Pancreas (tissue), 10 donors: ENCODE measurements at places on chromosomes 6 and 20. TPM values are rescaled to one million over a fixed set of nuclear protein-coding genes. Genes with fewer than 3 reads are reported as not detected.
A peak's percentile ranks its signal among the peaks of the same experiment; 100 is the strongest.

TBX18 gene
- 0.08 TPM for total RNA-seq

NKX2-2 gene
- total RNA-seq, result 5.7 TPM

DNA sequence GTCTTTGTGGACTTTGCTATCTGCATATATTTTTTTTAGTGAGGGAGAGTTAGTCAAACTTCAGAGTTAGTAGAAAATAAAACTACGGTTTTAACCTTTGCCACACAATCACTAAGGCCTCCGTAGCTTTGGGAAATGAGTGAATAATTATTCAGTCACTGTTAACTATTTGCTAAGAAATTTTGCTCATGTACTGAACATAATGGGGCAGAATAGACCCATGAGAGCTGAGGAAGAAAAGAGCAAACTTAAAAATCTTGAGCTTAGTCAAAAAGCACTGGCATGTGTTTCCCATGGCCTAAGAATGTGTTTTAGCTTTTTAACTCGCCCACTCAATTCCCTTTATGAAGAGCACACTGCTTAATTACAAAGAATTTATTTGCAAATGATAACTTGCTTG is 60.4 kb upstream of the SUPT3H start:
- DNase-seq, result no peak

- no peak for DNase-seq
Observed at GRCh38 chr20:57508381-57508780, 16.6 kb downstream of the CTCFL start.

GRCh38 chr20:44041001-44041400 is 126.3 kb downstream of the TOX2 start:
- no peak for DNase-seq

DNA sequence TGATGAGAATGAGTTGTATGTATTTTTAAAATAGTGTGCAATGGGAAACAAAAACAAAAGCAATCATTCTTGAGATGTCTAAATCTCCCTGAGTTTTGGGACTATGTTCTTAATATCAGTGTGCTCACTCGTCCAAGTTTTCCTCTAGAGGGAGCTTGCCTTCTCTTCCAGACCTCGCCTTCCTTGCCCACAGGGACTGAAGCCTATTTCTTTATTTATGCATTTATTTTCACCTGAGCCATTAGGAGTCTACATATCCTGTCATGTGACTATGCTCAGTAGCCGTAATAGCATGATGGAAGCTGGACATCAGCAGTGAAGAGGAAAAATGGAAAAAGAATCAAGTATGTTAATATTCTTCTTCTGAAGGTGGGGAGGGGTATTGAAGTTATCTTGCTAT is 131.2 kb downstream of the SH3BGRL2 start:
- DNase-seq, result no peak

DDO gene
- total RNA-seq, result 1.3 TPM

DNA sequence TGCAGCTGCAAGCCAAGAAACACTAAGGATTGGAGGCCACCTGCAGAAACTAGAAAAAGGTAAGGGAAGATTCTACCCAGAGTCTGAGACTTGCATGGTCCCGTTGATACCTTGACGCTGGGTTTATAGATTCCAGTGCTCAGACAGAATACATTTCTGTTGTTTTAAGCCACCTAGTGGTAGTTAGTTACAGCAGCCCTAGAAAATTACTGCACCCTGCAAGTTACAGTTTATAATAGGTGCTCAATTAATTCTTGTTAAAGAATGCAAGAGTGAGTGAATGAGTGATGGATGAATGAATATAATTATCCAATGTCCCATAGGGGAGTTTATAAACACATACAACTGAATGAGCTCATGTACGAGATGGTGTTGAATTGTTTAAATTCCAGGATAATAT is 453.1 kb upstream of the SLC35B3 start:
- DNase-seq, result no peak

BIRC7 gene
- not detected for total RNA-seq

- DNase-seq, result no peak
Observed at GRCh38 chr6:78611886-78612480, 255.4 kb upstream of the IRAK1BP1 start.

DNA sequence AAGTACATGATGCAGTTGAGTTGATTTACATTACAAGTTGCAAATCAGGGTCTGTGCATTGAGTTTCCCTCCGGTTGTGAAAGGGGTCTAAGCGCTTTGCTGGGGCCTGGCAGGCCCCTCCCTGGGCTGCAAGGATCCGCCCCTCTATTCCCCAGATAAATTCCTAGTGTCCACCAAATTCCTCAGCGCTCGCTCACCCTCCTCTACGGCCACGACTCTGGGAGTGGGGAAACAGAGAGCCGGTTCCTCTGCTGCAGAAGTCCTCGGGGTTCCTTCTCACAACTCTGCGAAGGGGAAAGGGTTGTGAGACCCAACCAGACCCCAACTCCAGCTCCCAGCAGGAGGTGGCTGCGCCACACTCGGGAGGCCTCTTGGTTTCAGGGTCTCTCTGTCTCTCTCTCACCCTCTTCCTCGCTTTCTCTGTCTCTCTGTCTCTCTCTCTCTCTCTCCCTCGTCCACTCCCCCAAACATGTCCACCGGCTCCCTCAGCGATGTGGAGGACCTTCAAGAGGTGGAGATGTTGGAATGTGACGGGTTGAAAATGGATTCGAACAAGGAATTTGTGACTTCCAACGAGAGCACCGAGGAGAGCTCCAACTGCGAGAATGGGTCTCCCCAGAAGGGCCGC is at the start of gene TCF21:
Gene TCF21, plus strand, starts transcription at position 185 of the 628 bp plus-strand sequence. Its CDS starts 285 bp downstream, at position 470.
- DNase-seq, result no peak

GRCh38 chr6:149727793-149728498 is 10.0 kb upstream of the LATS1 start:
- no peak for DNase-seq

AIG1 gene
- 17.6 TPM for total RNA-seq

NOL7 gene
- 30.6 TPM for total RNA-seq

LINC00237 gene
- total RNA-seq, result not detected

- no peak for DNase-seq
Observed at GRCh38 chr6:139829576-139829975, 455.1 kb upstream of the CITED2 start.

DNA sequence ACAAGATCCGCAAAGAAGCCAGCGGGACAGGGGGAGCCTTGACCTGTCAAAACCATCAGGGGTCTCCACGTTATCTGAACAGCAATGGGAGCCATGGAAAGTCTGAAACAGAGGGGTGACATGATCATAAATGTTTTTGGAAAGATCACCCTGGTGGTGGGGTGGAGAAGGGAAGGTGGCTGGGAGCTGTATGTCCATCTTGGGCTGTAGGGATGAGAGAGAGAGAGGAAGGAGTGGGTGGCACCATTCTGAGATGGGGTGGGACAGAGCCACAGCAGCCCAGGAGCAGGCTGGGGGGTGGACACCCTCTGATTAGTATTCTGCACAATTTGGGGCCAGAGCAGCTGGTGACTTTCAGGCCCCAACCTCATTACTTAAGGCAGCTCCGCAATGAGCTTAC is 30.1 kb downstream of the ANKRD60 start:
- no peak for DNase-seq

- DNase-seq, result no peak
Observed at GRCh38 chr6:73250016-73250415, 13.0 kb downstream of the KHDC1 start.

DNA sequence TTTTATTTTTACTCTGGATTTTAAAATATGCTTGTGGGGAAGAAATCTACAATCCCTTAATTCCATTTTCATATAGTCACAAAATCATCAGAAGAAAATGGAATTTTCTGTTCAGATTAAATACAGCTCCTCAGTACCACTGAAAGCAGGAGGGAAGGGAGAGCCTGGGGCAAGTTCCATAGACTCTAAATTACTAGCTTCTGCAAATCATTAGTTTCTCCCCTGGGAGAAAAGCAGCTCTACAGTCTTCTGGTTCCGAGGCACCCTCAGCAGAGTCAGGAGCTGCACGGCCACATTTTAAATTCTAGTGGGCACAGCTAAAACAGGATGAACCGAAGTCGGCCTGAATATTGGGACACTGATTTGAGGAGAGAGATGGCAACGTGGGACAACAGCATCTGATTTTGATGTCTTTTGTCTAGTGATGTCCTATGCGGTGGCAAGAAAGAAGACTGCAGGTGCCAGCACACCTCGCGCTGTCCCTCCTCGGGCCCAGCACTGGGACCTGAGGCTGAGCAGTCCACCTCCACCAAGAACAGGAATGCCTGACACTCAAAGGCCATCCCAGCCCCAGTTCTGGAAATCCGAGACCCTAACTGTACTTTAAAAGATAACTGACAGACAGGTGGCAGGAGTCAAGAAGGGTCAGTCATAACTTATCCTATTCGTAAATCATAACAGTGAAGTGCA is 90.7 kb downstream of the FOXC1 start:
- DNase-seq, result no peak

DNA sequence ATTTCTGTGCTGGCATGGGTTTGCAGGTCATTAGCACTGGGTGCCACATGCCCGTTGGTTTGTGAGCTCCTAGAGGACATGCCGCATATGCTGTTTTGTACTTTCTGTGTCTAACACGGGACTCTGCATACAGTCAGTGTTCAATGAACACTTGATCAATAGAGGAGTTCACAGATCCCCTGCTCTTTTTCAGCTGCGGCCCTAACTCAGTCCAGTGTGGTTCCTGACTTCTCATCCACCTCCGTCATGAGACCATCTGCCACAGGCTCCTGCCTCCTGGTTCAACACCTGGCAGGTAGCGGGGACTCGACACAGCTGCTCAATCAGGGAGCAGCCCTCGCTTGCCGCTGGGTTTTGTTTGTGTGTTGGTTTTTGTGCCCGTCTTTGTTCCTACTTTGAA is 13.8 kb upstream of the BMP7 start:
- DNase-seq, result no peak

- peak; percentile 55 for DNase-seq
Observed at GRCh38 chr20:52191916-52192718, 538 bp upstream of the ZFP64 start.

TCP11 gene
- not detected for total RNA-seq

TBXT gene
- total RNA-seq, result not detected

DNA sequence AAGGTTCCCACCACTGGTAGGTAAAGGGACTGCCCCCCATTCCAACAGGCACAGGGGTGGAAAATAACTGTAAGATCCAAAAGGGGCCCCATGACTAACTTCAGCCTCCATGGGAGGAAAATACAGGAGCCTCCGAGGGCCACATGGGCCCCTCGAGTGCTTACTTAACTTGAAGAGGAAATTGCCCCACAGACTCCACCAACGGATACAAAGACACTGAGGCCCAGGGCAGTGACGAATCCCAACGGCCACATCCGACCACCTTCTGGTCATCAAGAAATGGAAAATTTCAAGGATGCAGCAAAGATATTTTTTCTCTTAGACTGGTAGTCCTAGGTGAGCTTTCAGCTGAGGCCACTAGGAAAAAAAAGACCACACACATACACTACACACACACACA is 116.0 kb upstream of the MRPS10 start:
- no peak for DNase-seq

DNA sequence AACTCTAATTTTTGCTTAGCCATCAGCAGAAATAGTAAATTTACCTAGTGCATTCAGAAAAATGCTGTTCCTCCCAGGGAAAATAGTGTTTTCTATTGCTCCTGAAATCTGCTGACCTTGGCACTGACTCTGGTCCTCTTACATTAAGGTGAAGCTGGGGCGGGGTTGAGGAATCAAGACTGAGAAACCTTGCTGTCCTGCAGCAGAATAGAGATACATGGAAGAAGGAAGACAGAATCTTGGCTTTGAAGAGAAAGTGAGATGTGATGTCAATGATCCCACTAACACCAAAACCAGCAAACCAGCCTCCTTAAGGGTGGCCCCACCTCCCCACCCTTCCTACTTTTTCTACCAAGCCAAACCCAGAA is 840 bp upstream of the LY86 start:
- no peak for DNase-seq

- no peak for DNase-seq
Observed at GRCh38 chr6:38638941-38639497, 710 bp downstream of the BTBD9 start.

GRCh38 chr20:12203399-12203798 is 285.7 kb downstream of the BTBD3 start:
- DNase-seq, result no peak

DNA sequence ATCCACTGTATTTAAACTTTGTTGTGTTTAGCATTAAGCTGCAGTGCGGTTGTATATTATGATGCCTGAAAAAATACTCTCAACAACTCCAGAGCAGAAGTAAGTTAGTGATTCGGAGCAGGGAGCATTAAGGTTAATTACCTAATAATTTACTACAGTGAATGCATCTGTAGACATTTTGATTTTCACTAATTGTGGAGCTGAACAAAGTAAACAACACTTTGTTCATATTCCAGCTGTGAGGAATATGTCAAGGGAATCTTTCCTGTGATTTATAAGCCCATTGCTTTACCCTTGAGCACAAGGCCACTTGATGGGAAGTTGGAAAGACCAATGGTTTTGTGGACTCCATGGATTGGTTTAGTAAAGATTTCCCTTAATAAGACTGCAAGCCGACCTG is 77.1 kb downstream of the CBLN4 start:
- no peak for DNase-seq

GRCh38 chr6:55276745-55277530 is 50.3 kb upstream of the GFRAL start:
- no peak for DNase-seq

MAP1LC3A gene
- 13.6 TPM for total RNA-seq

DNA sequence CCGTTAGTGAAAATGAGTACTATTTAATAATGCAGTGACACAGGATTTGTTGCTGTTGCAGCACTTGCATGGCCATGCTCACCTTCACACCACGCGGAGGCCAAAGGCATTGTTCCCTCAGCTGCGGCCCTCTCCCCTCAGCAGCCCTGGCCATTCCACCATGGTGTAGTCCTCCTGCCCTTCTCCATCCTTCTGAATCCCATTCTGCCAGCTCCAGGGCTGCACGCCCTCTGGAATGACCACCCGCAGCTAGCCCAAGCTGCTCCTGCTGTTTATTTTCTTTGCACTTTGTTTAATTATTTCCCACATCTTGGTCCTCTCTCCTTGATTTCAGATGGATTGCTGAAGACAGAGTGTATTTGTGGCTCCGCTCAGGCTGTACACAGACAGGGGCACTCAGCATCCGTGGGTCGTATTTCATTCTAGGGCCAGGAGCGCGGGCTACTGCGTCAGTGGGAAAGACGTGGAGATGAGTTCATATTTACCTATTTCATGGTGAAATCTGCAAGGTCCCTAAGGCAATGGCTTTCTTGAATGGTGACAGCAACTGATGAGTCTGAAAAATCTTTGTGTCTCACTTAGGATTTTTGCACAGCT is 81.4 kb upstream of the DUSP22 start:
- no peak for DNase-seq

SNX5 gene
- 20.5 TPM for total RNA-seq

- no peak for DNase-seq
Observed at GRCh38 chr6:131136021-131136786, 937 bp downstream of the AKAP7 start.
